Hippocampal formation (tissue), 2 donors: ENCODE measurements at places on chromosomes 2 and 18.

GRCh38 chr2:33110461-33110860 is 163.7 kb downstream of the LTBP1 start:
- no peak for DNase-seq

- DNase-seq = no peak
Measured at GRCh38 chr2:236674646-236675045, 105.0 kb downstream of the ACKR3 start.

- DNase-seq = no peak
Measured at GRCh38 chr2:1588978-1589621, 155.2 kb downstream of the PXDN start.

DNA sequence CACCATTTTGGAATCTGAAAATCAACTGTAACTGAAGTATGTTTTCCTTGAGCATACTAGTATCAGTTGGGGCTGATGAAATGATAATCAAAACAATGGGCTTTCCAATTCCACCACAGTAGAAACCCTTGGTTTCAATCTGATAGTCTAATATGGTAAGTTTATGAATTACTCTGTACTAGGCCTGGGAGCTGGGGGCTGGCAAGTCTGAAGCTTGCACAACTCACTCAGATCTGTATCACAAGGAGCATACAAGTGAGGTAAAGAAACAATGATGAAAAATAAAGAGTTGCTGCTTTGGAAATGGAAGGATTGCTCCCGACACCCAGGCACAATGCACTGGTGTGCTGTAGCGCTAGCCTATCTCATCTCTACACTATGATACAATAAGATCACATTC is 19.4 kb downstream of the ZEB2 start:
- no peak for DNase-seq

GRCh38 chr2:37721201-37721560 is 49.7 kb upstream of the CDC42EP3 start:
- DNase-seq = no peak

DNA sequence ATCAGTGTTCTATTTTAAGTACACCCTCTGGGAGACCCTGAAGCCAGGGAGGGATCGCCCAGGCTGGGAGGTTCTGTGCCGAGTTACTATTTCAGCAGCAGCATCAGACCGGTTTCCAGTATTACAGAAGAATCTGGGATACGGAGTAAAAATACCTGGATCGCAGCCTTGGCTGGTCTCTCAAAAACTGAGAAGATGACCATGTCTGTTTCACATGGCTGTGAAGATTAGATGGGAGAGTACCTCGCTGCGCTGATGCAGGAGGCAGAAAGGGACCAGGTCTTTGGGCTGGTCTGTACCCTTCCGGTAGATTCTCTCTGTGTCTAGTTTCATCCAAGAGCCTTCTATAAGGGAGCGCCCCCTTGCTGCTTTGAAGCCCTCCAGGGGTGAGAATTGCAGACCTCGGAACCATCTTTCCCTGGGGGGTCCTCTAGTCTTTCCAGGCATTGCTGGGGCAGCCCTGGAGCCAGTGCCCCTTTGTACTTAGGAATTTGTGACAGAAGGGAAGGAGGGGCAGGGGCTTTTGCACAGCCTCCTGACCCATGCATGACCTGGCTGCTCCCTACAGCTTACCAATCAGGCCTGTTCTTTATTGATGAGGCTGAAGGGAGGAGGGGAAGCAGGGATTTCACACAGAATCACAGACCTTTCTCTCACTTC is 56.3 kb upstream of the MAPRE3 start:
- DNase-seq = no peak

DNA sequence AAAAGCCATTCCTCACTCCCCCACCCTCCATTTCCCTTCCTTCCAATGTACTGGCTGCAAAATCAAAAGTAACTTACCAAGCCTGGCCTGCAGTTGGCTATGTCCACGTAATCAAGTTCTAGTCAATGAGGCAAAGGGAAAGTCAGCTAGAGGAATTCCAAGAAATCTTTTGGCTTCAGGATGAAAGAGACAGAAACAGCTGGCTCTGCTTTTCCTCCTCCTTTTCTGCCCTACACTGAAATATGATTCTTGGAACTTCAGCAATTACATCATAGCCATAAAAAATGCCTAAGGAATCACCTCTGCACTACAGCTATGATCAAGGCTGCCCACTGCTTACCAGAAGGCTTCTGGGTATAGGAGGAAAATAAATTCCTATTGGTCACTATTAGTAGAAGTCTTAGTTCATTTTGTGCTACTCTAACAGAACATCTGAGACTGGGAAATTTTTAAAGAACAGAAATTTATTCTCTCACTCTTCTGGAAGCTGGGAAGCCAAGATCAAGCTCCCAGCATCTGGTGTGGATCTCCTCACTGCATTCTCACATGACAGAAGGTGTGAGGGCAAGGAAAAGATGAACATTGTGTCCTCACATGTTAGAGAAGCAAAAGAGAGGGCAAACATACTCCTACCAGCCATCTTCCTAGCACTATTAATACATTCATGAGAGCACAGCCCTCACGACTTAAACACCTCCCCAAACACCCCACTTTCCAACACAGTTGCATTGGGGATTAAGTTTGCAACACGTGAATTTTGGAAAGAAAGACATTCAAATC is 219.9 kb downstream of the TMX3 start:
- DNase-seq = no peak

DNA sequence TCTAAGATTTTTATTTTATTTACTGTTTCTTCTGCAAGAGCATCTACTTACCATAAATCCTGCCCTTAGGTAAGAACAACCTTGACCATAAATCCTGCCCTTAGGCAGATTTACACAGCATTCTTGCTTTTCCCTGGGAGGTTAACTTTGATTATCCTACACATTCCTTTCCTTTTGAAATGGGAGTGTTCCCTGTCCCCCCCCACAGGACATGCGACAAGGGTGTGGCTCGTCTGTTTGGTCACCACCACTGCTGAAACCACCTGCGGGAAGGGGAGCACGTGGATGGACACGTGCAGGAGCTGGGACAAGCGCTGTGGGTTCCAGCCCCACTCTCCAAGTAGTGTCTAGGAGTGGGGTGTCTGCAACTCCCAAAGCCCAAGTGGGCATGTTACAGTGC is 239.3 kb upstream of the SP5 start:
- DNase-seq = no peak

GRCh38 chr2:237053066-237053465 is 32.6 kb upstream of the COPS8 start:
- no peak for DNase-seq

- DNase-seq = no peak
Measured at GRCh38 chr18:65610939-65611338, 139.9 kb upstream of the CDH7 start.

DNA sequence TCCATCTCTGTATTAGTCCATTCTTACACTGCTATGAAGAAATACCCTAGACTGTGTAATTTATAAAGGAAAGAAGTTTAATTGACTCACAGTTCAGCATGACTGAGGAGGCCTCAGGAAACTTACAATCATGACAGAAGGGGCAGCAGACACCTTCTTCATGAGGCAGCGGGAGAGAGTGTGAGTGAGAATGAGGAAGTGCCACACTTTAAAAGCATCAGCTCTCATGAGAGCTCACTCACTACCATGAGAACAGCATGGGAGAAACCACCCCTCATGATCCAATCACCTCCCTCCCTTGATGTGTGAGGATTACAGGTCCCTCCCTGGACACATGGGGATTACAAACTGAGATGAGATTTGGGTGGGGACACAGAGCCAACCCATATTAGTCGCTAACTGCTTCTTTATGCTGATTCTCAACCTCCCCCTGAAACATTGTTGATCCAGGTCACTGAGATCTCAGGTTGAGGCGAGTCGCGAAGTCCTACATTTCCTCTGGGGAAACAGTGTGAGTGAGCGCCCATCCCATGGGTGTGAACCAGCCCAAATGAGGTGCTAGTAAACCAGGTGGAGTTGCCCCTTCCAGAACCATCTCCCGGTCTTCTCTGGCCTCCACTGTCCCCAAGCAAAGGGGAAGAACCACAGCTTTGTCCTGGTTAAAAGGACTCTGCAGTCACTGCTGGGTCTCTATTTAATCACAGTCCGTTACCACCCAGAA is 123.8 kb downstream of the CAPN13 start:
- no peak for DNase-seq

- no peak for DNase-seq
Measured at GRCh38 chr2:8427211-8427610, 254.6 kb upstream of the ID2 start.

DNA sequence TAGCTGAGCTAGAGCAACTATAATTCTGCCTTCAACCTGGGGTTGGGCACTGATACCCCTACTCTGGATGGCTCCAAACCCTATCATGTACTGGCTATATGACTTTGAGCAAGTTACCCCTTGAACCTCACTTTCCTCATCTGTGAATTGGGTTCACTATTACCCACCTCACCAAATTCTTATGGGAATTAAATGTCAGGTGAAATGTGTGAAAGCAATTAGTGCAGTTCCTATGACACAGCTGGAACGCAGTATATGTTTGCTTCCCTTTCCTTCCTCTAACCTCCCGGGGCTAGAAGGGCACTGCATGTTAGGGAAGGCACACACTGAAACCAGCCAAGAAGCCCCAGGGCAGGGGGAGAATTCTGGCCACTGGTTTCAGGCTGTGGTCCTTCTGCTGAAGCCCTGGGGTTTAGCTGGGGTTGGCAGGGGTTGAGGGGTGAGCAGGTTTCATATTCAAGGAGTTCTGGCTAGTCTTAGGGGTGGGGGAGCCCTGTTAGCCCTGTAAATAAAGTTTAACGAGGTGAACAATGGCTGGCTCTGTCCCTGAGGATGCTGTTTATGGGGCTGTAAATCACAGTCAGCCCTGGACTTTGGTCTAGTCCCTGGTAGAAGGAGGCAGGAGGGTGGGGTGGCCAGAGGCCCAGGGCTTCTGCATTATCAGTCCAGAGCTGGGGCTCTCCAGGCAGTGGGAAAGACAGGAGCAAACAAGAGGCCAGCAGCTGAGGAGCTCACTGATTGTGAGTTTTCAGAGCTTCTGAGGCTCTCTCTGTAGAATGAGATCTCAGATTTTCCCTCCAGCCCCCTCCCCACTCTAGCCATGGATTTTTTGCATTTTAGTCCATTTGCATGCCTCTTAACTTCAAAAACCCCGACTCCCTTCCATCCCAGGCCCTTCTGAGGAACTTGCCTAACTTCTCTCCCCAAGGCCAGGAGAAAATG is 8.0 kb downstream of the PKDCC start:
- no peak for DNase-seq

DNA sequence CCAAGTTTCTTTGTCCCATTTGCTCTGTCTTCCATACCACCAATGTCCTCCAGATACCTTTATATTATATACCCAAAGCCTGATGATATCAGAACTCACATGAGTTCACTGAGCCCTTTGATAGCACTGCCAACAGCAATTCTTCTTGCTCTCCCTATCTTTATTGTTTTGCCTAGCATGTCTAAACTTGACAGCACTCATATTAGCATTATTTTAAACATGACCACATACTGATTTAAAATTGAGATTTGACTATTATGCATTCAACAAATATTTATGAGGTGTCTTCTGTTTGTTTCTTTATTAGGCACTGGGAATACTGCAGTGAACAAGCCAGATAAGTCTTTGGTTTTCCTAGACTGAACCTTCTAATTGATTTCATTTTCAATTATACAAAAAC is 587.3 kb upstream of the GCFC2 start:
- DNase-seq = no peak

GRCh38 chr2:195477248-195477995 is 179.6 kb upstream of the SLC39A10 start:
- no peak for DNase-seq

DNA sequence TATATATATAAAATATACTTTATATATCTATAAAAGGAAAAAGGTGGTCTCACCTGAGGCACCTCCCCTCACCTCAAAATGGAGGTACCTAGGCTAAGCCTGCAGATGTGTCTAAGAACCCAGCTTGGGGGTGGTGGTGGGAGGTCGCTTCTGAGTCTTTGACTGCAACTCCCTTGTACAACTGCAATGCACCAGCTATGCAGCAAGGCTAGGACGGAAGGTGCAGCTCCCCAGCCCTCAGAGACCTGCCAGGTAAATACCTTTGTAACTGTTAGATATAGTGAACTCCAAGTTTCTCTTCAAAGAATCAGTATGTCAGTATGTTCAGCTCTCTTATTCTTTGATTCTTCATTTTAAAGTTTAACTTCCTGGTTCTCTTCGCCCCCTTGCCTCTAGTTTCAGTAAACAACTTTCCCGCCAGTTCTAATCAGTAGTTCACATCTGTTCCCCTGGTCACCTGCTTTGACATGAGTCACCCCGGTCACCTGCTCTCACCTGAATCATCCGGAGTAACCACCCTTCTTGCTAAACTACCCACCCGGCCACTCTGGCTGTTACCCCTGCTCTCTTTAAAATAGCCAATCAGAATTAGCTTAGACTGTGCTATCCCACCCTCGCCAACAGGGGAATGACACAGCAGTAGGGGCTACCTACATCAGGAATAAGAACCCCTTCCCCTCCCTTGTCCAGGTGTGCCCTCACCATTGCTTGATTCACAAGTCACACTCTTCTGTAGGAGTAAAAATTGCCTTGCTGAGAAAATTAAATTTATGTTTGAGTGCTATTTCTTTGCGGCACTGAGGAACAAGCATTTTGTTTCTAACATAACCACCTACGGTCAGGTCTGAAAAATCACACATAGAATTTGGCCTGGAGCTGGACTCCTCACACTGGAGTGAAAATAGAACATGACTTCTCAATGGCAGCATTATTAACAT is 24.7 kb upstream of the IMPA2 start:
- no peak for DNase-seq

DNA sequence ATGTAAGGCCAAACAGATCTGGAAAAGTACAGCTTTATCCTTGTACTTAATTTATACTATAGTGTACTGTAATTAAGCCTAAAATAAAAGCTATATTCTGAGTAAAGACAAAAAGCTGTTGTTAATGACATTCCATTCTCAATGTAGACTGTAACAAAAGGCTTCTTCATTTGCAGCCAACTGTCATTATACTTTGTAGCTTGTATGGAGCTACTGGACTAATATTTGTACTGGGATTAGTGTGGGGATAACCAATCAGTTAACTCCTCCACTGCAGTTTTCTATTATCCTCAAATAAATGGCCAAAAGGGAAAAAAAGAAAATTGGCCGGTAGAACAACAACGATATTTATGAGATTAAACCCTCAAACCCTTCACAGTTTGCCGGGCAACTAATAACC is 66.5 kb downstream of the STK39 start:
- DNase-seq = no peak
